Activated CD8-positive, alpha-beta T cell treated with anti-CD3 and anti-CD28 coated beads for 36 hours (primary cell): ENCODE measurements at places on chromosomes 4 and X.

DNA sequence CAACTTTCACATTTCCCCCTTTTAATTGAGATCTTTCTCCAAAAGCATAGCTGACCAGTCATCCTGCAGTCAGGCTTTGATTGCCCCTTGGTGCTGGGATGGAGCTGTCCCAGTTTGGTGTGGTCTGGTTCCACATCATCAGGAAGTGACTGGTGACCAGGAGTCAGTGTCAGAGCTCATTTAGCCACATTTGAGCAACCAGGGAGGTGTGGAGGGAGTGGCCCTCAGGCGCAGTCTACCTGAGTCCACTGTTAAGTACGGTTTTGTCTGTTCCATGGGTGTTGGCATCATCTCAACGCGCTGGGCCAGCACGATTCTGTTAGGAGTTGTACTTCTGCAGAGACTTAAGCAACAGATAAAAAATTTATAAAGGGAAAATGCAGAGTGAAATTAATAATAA, 52.6 kb downstream of the RGS12 start:
- DNase-seq = no peak

GRCh38 chr4:132818091-132818490, 331.0 kb upstream of the PCDH10 start:
- no peak for DNase-seq

DNA sequence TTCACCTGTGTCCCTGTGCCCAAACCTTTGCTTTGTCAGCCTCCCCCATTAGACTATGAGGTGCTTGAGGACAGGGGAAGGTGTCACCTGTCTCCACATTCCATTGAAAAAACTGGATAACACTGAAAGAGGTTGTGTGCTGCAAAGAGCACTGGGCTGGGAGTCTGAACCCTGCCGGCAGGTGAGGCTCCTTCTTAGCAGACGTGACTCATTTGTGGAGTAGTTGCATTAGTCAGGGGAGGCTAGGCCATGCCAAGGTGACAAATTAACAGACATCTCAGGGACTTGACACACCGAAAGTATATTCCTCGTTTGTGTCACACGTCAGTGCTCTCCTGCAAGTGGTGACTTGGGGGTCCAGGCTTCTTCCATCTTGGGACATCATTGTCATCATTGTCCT, 95.9 kb upstream of the STX18 start:
- DNase-seq = peak; percentile 30

GRCh38 chrX:63514569-63515080, 163.5 kb upstream of the SPIN4 start:
- DNase-seq = no peak

- DNase-seq = no peak
Observed at GRCh38 chr4:102174719-102175189, 170.5 kb downstream of the SLC39A8 start.

- DNase-seq = no peak
Observed at GRCh38 chr4:62531264-62531663, 1331.1 kb downstream of the ADGRL3 start.

DNA sequence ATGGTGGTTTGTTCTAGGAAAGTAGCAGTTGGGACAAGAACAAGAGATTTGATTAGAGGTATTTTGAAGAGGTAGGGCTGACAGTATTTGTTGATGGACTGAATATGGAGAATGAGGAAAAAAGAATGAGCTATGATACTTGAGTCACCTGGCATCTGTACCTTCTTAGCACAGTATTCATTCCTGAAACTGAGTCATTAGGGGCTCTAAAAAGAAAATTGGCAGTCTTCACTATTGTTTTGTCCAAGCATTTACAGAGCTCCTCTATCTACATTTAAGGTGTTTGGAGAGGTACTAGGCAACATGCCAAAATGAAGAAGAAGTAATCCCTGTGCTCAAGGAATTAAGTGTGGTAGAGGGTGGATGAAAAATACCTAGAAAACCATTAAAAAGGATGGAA, 165.8 kb downstream of the SHROOM4 start:
- no peak for DNase-seq

GRCh38 chr4:98383431-98384106, 122.4 kb downstream of the RAP1GDS1 start:
- no peak for DNase-seq

DNA sequence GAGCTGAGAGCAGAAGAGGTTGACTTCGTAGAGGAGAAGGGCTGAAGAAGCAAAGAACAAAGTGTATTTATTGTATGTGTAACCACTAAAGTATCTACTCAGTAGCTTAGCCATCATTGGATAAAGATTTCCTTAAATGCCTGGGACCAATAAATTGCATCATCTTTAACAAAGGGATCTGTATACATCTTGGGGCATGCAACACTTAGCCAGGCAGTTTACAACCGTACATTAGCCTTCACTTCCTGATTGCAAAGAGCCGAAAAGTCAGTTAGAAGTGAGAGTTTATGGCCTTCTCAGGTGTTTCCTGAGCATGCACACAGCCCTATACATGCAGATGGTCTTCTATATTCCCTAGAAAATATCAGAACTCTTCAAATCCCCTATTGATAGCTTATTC, 68.0 kb upstream of the MAGED1 start:
- DNase-seq = no peak

- DNase-seq = no peak
Observed at GRCh38 chr4:51858605-51859202, 15.8 kb downstream of the DCUN1D4 start.

- no peak for DNase-seq
Observed at GRCh38 chr4:13920901-13921300, 293.4 kb upstream of the BOD1L1 start.

DNA sequence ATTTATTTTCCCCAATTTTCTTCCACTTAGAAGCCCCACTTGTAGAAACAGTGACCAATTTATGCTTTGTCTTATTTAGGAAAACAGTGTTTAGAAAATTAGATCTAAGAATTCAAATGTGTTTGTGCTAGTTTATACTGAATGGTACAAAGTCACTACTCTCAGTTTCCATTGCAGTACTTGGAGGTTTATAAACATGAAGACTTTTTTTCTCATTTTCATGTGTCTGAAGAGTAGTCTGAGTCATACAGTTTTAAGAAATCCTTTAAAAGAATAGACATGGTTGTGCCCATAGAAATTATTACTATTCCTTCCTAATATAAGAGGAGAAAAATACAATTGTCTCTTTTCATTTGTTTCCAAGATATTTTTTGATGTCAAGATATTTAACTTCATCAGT, 458.7 kb downstream of the NAF1 start:
- no peak for DNase-seq

- DNase-seq = no peak
Observed at GRCh38 chr4:75254745-75255144, 259.5 kb downstream of the RCHY1 start.

DNA sequence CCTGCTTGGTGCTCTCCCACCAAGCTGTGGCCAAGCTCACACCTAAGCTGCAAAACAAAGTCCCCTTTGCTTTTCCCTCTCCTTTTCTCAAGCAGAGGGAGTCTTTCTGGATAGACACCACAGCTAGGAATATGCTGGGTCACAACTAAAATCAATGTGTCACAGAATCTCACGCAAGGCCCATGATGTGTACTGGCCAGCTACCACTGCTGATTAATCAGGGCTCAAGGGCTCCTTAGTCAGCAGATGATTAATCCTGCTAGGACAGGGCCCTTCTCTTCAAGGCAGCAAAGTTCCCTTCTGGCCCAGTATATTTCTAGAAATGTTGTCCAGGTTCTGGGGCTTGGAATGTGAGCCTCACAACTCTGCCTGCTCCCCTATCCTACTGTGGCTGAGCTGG, 32.0 kb upstream of the TENT5D start:
- DNase-seq = no peak

DNA sequence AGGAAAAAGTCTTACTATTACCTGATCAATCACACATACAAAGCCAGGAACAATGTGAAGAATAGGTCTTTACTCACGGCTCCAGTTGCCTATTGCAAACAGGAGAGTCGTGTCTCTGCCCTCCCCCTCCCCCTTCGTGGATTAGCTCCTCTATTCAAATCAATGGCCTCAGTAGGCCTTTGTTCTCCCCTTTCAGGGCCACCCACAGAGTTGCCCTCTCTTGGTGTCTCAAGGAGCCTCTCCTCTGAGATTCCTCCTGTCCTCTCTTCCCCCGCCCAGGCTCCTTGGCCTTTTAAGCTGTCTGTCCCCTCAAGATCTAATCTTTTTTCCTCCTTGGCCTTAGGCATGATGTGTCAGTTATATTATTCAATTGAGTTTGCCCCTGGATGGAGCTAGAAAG, 107.2 kb upstream of the NALF2 start:
- no peak for DNase-seq

DNA sequence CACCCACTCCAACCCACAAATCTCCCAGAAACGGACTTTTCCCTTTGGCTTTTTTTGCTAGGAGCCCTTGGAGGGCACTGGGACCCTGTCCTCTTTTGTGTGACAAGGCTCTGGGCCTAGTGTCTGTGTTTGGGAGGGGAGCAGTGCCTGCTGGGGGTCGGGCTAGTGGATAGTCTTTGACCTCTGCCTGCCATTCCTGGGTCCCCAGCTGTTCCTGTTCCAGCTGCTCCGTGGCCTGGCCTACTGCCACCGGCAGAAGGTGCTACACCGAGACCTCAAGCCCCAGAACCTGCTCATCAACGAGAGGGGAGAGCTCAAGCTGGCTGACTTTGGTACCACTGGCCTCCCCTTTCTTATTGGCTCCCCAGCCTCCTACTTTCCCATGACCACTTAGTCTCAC, 6.7 kb upstream of the USP11 start:
- DNase-seq = no peak

DNA sequence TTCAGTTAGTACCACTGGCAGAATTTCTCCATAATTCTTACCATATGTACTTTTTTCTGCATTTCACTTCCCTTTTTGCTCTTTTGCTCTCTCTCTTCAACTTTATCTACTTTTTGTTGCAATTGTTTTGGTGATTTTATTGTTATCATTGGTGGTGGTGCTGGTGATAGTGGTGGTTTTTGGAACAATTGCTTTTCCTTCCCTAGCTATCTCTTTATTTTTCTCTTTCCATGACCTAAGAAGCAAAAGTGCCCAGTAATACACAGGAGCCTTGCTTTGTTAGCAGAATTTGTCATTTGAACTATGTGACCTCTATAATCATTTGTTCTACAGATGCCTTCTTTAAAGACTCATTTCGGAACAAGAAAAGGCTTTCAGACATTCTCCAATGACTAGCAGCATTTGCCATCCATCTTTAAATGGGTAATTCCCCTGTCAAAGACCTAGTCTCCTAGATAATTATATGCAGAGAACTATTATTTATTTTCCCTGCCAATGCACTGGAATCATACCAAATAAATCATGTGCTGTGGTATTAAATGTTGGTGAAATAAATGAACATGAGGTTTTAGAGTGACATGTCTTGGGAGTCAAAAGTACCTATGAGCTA, 154.5 kb downstream of the GASK1B start:
- no peak for DNase-seq

DNA sequence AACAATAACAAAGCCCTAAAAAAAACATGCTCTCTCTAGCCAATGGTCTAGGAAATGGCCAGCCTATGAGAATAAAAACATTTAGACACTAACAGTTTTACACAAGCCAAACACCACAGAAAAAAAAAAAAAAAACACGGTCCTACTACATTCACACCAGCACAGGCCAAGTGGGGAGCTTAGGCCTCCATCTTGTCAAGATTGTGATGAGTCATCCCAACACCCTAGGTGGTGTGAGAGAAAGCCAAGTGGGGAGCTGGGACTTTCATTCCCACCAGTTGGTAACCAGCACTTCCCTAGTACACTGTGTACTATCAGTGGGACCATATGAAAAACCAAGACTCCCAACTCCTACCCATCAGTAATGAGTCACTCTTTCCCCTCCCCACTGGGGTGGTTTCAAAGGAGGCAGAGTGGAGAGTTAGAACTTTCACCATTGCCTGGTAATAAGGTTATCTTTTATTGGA, 95.6 kb downstream of the ADAMTS3 start:
- peak; percentile 1 for DNase-seq

GRCh38 chr4:10721616-10722015, 37.0 kb upstream of the CLNK start:
- no peak for DNase-seq

GRCh38 chr4:48570646-48571220, 80.7 kb downstream of the ZAR1 start:
- no peak for DNase-seq

- DNase-seq = no peak
Observed at GRCh38 chrX:68304602-68305001, 128.7 kb downstream of the OPHN1 start.

DNA sequence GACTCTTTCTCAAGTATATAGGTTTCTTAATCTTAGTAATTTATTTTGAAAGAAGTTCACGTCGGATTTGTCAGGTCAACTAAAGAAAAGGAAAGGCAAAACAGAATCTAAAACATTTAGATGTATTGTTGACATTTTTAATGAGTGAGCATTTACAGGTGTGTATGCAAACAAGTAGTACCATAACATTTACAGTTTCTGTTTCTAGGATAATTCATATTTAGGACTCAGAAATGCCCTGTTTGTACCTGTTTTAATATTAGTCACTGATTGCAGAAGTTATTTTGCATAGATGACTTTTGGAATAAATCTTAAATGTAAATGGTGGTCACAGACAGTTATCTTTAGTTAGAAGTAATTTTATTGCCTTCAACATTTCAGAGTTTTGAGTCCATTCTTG, 151.3 kb upstream of the NUDT6 start:
- no peak for DNase-seq

DNA sequence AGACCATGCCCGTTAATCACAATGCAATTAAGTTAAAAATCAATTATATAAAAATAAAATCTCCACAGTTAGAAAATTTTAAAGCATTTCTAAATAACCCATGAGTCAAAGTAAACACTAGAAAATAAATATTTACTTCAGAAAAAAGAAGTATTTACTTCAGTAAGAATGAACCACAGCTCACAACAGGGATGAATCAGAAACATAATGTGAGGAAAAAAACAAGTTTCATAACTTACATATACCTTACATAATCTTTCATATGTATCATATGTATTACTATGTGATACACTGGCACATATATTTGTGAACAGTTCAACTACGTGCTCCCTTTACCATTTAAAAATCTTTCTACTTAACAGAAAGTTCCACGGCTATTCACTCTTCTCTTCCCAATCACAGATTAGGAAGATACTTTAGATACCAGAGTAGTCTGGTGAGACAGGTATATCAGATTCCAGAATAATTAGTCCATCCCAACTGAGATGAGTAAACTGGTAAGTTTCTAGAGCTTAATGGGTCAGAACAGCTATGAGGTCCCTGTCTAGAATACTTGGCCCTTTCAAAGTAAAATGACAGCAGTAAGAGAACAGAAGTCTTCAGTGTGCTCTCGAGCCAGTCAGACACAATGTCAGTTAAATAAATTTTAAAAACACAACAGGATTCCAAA, 70.3 kb downstream of the SH3RF1 start:
- no peak for DNase-seq

- DNase-seq = no peak
Observed at GRCh38 chr4:15077969-15078368, 75.7 kb downstream of the CPEB2 start.
